ENCODE measurements at places on chromosomes 16 and 17. TPM values are rescaled to one million over a fixed set of nuclear protein-coding genes. Genes with fewer than 3 reads are reported as not detected.
A peak's percentile ranks its signal among the peaks of the same experiment; 100 is the strongest.

IL32 gene
- 13.0 TPM for total RNA-seq

DNA sequence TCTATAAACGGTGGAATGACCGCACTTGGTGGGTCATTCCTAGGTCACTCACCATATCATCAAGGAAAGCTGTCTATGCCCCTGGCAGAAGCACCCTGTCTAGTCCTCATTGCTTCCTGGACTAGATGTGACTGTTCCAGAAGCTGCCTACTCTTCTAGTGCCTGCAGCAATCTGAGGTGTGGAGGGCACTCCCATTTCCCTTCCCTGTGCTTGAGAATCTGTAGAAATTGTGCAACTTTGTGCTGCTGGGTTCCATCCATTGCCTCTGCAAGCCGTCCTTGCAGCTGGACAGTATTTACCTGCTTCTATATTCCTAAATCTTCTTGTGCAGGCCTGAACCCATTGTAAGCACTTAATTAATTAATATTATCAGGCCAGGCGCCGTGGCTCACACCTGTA lies 52.1 kb downstream of the CACNG3 start:
- no peaks in the 10 kb centered on the region for H3K36me3 ChIP-seq
- no peak for DNase-seq
- no peaks in the 10 kb centered on the region for H3K4me1 ChIP-seq

DNA sequence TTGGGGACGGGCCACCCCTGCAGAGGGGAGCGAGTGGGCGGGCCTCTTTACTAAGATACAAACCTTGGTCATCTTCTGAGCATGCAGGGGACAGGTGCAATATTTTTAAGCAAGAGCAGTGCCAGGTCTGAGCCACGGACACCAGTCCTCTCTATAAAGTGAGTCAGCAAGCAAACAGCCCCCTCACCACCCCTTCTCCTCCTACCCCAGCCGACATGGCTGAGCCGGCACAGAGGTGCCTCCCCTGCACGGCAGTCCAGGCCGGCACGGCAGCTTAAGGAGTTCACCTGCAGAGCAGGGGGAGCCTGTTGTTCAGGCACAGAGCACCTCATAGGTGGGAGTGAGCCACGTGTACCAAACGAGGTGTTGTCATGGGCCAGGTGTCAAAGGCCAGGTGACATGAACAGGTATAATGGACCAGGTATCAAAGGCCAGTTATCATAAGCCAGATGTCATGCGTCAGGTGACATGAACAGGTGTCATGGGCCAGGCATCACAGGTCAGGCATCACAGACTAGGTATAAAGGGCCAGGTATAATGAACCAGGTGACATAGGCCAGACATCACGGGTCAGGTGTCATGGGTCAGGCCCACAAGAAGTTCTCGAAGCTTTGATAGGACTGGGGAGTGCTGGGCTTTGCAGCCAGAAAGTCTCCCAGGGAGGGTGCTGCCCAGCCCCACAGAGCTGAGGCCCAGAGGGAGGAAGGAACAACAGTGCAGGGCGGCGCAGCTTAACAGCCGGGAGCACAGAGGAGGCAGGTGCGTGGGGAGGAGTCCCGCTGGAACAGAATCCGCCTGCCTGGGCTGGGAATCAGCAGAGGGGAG lies 42.6 kb upstream of the ZNF469 start:
- no peak overlapping the region for H3K27ac ChIP-seq
- H3K27me3 ChIP-seq: no peaks in the 10 kb centered on the region
- H3K4me3 ChIP-seq: no peak overlapping the region
- no peak for DNase-seq

DNA sequence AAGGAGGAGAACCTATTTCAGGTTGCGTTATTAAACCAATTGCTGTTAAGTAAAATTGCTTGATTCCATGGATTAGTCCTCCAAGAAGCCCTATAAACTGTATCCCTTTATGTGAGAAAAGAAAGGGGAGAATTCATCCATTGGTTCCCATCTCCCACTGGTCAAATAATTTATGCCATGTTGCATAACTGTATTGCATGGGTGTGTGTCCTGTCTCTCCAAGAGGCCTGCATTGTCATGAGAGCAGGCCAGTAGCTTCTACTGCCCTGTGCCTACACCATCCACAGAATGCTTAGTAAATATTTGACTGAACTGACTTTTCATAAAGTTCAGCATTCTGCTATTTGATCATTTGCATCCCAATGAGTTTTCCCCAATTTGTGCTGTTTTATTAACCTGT lies 11.7 kb upstream of the TOB1 start:
- no peak overlapping the region for H3K27ac ChIP-seq
- no peak for DNase-seq
- no peaks in the 10 kb centered on the region for H3K36me3 ChIP-seq

GRCh38 chr16:68869492-68870088 lies 26.3 kb downstream of the TANGO6 start:
- H3K36me3 ChIP-seq: peaks cover 2% of the 10 kb centered on the region
- no peak overlapping the region for H3K27ac ChIP-seq
- H3K4me1 ChIP-seq: no peaks in the 10 kb centered on the region
- no peaks in the 10 kb centered on the region for H3K27me3 ChIP-seq
- no peak for DNase-seq

- no peak overlapping the region for H3K4me3 ChIP-seq
- no peaks in the 10 kb centered on the region for H3K36me3 ChIP-seq
- no peak for DNase-seq
- no peak overlapping the region for H3K27ac ChIP-seq
- H3K27me3 ChIP-seq: no peaks in the 10 kb centered on the region
These were observed 120.7 kb downstream of the TRIM37 start for GRCh38 chr17:58985971-58986370.

DNA sequence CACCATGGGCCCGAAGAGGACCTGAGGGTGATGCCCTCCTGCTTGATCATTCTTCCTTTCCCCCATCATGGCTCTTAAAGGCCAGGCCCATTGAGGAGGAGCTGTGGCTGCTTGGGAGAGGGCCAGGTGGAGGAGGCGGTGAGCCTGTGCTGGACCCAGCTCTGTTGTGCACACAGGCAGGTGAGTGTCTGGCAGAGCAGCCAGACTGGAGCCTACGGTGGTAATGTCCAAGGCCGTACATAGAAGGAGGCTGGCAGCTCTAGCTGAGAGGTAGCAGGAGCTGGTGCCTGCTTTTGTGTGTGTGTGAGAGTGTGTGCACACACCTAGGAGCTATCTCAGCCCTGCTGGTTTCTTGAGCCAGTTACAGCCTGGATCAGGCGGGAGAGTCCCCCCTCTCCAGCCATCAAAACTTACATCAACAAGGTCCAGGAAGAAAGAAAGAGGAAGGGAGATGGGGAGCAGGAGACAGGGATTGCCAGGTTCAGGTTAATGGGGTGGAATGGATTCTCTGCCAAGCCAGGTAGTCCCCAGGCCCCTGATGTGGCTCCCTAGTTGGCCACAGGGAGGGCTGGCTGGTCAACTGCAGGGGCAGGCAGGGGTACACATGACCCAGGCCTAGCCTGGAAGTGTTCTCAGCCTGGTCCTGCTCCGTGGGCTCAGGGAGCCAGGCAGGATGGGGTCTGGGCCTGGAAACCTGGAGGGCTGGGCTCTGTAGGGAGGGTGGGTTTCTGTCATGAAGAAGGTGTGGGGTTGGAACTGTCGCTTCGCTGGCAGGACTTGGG lies 107.1 kb downstream of the RAP1GAP2 start:
- H3K4me3 ChIP-seq: no peak overlapping the region
- H3K27me3 ChIP-seq: no peaks in the 10 kb centered on the region
- no peak overlapping the region for H3K27ac ChIP-seq
- H3K4me1 ChIP-seq: no peaks in the 10 kb centered on the region

DNA sequence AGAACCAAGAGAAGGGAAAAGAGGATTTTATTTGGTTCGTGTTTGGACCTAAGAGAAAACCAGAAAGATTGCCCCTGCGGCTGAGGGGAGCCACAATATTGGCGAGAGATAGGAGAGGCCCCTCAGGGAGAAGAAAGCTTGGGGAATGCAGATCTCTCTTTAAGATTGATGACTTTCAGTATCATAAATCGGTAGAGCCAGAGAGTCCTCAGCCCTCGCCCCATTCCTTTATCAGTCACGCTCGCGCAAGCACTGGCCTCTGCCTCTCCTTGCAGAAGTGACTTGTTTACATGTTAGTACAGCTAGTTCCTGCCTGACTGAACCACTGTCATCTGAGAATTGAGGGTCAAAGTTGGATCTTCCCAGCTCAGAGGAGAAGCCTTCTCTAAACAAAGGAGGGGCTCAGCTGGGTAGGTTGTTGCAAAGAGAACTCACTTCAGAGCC lies 21.5 kb upstream of the KRT19 start:
- no peaks in the 10 kb centered on the region for H3K27me3 ChIP-seq
- peaks cover 37% of the 10 kb centered on the region for H3K4me1 ChIP-seq
- no peak for DNase-seq
- H3K27ac ChIP-seq: peak overlapping the region; percentile 92
- H3K4me3 ChIP-seq: no peak overlapping the region

All from vagina (tissue), 2 donors.